T-helper 22 cell (primary cell): ENCODE measurements at places on chromosomes 5 and 9.

GRCh38 chr5:5751498-5751897 lies 329.0 kb downstream of the ICE1 start:
- no peak for DNase-seq

DNA sequence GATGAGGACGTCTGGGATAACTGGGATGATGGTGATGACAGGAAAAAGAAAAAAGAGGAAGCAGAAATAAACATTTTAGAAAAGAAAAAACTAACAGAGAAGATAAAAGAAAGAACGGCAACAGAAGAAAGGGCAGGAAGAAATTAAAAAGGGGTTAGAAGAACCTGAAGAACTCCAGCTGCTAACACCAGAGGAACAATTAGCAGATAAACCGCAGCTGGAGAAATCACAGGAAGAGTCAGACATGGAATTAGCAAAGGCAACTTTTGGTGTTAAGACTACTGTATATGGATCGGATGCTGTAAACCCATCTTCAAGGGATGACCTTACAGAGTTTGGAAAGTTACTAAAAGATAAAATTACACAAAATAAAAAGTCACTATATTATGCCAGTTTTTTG lies 15.4 kb downstream of the CTSL start:
- DNase-seq: no peak

GRCh38 chr9:14882090-14882489 lies 28.1 kb downstream of the FREM1 start:
- no peak for DNase-seq

- no peak for DNase-seq
These were observed 55.3 kb downstream of the MAPKAP1 start for GRCh38 chr9:125651576-125652232.

GRCh38 chr5:73444499-73445438 lies 3.8 kb downstream of the FOXD1 start:
- DNase-seq: no peak

DNA sequence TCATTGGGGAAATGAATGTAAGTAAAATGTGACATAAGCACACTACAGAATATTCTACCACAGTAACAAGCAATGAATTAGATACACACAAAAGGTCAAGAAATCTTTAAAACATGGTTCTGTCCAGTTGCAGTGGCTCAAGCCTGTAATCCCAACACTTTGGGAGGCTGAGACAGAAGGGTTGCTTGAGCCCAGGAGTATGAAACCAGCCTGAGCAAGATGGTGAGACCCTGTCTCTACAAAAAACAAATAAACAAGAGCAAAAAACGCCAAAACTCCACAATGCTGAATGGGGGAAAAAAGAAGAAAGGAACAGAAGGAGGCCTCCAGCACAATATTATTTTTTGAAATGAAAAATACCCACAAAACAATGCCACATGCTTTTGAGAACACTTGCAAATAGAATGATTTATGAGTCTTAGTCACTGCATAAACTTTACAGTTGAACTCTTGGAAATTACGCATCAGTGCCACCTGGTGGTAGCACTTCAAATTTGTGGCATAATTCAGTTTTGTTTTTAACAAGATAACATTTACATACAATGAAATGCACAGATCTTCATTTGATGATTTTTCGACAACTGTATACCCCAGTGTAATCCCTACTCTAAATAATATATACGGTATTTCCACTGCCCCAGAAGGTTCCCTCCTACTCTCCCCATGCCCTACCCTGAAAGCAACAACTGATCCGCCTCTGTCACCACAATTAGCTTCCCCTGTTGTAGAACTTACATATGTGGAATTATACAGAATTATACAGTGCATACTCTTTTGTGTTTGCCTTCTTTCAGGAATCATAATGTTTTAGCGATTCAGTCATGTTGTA lies 14.4 kb upstream of the SPINK4 start:
- DNase-seq: peak; percentile 21

GRCh38 chr5:37754976-37755375 lies 84.9 kb downstream of the GDNF start:
- DNase-seq: no peak

DNA sequence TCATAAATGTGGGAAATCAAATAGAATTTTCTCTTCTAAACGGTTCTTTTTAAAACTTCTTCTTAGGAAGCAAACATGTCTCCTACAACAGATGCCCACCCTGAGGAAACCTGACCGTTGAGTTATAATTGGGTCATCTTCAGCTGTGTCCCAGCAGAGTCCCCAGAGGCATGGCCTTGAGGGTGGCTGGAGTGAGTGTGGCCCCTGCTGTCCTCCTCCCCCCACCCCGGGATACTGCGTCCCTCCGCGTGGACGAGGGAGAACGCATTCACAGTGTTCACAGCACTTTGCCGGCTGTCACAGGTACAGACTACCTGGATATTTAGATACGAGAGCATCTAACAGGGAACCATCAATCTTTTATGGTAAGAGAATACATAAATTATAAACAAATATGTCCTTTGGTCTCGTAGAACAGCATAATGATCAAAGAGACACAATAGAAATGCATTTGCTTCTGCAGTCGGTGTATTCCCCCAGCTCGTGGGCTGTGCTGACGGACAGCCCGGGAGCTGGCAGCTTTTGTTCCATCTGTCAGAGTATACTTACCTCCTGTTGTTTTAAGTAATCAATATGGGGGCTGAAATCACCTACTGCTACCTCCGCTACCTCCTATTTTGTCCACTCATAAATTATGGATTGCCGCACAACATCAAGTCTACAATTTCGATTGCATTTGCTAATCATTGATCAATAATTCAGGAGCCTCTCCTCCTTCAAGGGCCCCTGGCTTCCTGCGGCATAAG lies 214.7 kb downstream of the IRX2 start:
- no peak for DNase-seq

GRCh38 chr5:77531297-77531696 lies 39.2 kb upstream of the WDR41 start:
- DNase-seq: no peak
